NCI-H524 treated with DMSO at 0.1 percent for 48 hours (cell line): ENCODE measurements at places on chromosomes 5 and 9.

GRCh38 chr5:144318460-144318859, 147.8 kb downstream of the KCTD16 start:
- no peak for DNase-seq

GRCh38 chr5:35683466-35683865, 65.8 kb downstream of the SPEF2 start:
- no peak for DNase-seq

- DNase-seq = no peak
These were observed 37.8 kb upstream of the CRB2 start for GRCh38 chr9:123318202-123318601.

GRCh38 chr5:141431286-141431685, 979 bp downstream of the PCDHGA12 start:
- no peak for DNase-seq
